ENCODE measurements at places on chromosomes 4 and X.

DNA sequence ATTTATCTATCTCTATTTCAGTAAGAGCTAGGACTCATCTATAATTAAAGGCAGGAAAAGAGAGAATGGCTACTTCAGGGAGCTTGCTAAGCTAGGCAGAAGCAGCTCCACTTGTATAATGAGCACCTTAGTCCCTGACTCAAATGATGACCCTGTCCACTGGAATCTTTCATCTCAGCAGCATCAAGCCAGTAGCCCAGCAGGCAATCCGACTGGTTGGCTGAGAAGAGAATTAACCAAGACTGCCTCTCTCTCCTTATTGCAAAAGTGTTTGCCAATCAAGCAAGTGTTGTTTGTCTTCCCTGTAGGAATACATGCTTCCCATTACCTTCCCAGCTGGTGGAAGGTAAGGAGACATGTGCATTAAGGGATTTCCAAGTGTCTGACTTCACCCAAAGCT, 3.9 kb upstream of the SPOCK3 start:
- DNase-seq = no peak

DNA sequence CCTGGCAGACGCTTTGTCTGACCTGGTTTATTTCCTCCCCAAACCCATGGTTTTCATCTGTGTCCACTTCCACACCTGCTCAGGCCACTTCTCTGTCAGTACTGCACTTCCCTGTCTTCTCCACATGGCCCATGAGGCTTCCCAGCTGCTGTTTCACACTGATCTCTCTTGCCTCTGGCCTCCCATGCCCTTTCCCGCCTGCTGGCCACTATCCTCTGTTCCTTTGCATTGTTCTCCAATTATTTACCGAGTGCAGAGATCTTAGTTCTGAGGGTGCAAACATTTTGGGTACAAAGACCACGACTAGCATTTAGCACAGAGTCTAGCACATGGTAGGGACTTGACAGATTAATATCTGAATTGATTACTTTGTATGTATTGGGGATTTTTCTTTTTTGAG, 174.8 kb upstream of the NPY2R start:
- no peak for DNase-seq

- DNase-seq = peak; percentile 65
These were observed 125.7 kb upstream of the NAP1L5 start for GRCh38 chr4:88823058-88823919.

- DNase-seq = no peak
These were observed 121.3 kb downstream of the HS6ST2 start for GRCh38 chrX:132837126-132837525.

- DNase-seq = no peak
These were observed 751 bp upstream of the RGS12 start for GRCh38 chr4:3291969-3292570.

DNA sequence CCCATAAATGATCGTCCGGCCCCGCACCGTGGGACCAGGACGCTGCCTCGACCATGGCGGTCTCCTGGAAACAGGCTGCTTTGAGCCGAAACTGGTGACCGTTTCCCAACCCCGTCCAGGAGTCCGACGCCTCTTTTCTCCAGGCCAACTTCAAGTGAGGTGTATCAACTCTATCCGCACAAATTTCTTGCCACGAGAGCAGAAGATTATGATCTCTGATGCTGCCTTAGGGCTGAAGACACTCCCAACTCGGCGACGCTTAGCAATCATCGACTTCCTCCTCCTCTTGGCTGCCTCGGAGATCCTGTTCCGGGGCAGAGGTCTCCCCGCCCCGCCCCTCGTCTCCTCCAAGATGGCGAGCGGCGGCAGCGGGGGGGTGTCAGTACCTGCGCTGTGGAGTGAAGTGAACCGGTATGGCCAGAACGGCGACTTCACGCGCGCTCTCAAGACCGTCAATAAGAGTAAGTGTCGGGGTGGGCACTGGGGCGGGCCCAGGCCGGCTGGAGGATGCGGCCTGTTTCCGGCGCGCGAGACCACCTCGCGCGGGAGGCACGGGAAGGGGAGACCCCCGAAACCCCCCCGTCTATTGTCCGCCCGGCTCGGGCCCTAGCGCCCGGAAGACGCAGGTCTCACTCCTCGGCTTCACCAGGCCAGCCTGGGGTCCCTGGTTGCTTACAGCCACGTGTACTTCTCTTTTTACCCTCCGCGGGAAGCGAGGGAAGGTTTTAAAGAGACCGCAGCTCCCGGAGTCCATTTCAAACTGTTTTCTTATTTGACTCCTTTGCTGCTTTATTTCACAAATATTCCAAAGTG, at the start of gene SRP72:
TSS of gene SRP72 (plus strand) at position 334 of the 813 bp plus-strand sequence. CDS start at position 353, 19 bp downstream.
- peak; percentile 92 for DNase-seq

DNA sequence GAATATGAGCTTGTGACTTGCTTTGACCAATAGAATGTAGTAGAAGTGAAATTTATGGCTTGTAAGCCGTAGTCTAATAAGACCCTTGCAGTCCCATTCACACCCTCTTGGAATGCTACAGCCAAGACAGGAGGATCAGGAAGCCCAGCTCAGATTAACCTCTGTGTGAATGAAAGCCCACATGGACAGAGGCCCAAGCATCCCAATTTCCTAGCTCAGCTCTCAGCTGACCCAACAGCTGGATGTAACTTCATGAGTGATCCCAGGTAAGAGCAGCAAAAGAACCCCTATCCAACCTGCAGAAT, 12.8 kb upstream of the PPM1K start:
- no peak for DNase-seq

- no peak for DNase-seq
These were observed 85.0 kb downstream of the HPGD start for GRCh38 chr4:174437324-174437723.

- no peak for DNase-seq
These were observed 9.6 kb upstream of the MAP7D3 start for GRCh38 chrX:136260776-136261175.

DNA sequence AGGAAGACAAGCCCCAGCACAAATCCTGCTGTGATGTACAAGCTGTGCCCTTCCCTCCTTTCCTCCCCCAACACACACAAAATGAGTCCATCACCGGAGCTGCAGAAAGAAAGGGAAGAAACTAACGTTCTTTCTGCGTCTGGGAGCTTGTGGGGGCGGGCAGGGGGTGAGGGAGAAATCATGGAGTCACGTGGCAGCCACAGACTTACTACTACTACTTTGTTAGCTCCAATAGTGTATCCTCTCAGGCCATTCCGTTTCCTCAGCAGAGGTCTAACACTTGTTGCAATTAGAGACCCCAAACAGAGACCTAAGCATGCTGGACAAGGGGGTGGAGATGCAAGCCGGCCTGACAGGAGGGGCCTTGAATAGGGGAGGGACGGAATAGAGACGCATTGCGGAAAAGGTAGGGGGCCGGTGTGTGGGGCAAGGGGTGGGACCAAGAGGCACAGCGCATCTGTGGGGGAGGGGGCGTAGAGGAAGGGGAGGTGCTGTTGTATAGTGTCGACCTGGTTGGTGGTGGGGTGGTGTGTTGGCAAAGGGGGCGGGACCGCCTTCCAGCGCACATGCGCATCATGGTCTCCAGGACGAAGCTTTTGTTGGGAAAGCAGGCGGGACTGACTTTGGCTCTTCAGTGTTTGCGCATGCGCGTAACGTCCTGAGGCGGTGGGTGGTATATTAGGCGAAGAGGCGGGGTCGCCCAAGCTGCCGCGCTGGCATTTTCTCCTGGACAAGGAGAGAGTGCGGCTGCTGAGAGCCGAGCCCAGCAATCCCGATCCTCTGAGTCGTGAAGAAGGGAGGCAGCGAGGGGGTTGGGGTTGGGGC, at the start of gene MAGED1:
TSS of gene MAGED1 (plus strand) at position 703 of the 825 bp plus-strand sequence. CDS start 682 bp downstream, outside the sequence.
- DNase-seq = peak; percentile 97

- no peak for DNase-seq
These were observed 195.9 kb downstream of the SCFD2 start for GRCh38 chr4:53169695-53170617.

- DNase-seq = no peak
These were observed 105.1 kb upstream of the CAMK2D start for GRCh38 chr4:113866611-113867010.

DNA sequence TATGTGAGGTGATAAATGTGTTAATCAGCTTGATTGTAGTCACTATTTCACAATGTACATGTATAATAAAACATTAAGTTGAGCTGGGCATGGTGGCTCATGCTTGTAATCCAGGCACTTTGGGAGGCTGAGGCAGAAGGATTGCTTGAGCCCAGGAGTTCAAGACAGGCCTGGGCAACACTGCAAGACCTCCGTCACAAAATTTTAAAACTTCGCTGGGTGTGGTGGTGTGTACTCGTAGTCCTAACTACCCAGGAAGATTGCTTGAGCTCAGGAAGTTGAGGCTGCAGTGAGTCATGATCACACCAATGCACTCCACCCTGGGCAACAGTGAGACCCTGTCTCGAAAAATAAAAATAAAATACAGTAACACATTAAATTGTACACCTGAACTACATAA, 20.1 kb downstream of the LYAR start:
- DNase-seq = no peak

DNA sequence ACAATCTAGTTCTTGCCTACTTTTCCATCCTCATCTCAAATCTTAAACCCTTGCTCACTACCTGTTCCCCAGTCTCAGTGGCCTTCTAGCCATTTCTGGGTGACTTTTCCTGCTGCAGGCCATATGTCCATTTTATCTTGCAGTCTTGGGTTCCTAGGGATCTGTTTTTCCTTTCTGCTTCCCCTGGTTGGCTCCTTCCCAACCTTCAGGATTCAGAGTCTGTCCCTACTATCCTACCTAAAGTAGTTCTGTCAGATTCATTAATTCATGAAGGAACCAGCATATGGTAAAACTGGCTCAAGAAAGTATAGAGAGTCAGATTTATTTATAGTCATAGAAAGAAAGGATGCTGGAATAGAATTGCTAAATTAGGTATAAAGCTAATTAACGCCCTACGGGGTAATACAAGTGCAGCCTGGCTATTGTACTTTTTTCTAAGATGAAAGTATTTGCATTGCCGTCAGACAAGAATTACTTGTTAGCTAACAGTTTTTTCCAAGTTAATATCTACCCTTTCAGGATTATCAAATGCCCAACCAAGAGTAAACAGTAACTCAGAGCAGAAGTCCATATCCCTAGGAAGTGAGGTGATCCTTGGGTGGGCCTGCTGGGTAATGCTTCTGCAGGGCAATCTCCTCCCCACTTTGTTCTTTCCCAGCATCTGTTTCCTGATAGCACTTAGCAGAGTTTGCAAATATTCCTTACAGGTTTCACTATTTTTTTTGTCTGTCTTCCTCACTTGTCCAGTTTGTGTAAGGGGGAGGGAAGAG, 63.6 kb downstream of the REPS2 start:
- no peak for DNase-seq

DNA sequence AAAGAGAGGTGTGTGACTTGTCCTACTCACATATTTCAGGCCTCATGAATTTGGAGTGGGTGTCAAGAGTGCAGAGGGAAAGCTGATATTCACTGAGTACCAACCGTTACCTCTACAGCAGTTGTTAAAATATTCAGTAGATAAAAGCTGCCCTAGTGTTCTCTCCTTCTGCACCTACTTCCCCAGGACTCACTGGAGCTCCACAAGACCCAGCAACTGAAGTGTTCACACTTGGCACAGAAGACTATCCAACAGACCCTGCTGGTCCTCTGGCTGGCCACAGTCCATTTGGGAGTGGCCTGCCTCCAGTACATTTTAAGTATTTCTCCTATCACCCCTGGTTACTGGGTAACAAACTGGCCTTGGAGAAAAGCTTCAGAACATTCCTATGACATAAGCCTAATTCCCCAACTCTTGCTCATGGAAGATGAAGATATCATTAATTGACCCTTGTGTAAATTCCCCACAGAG, 70.8 kb downstream of the PPARGC1A start:
- DNase-seq = no peak

- no peak for DNase-seq
These were observed 16.9 kb downstream of the RASSF6 start for GRCh38 chr4:73603271-73603710.

DNA sequence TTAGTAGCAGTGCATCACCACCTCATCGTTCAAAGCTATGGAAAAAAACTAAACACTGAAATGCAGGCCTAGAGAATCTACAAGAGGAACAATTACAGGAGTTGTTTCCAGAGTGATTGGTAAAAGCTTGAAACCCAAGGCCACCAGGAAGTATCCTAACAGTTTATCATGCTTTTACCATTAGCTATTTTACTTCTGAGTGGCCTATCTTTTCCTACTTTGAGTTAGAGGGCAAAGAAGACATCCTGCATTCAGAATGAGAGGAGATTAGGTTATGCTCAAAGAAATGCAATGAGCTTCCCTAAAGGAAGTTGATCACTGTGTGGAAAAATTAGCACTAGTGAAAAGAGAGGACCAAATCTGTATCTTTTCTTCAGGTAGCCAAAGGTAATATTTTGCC, 69.8 kb upstream of the PRSS48 start:
- no peak for DNase-seq

GRCh38 chr4:59971952-59972351, 1228.2 kb upstream of the ADGRL3 start:
- DNase-seq = no peak

- no peak for DNase-seq
These were observed 26.5 kb downstream of the ZNF81 start for GRCh38 chrX:47863187-47863586.

DNA sequence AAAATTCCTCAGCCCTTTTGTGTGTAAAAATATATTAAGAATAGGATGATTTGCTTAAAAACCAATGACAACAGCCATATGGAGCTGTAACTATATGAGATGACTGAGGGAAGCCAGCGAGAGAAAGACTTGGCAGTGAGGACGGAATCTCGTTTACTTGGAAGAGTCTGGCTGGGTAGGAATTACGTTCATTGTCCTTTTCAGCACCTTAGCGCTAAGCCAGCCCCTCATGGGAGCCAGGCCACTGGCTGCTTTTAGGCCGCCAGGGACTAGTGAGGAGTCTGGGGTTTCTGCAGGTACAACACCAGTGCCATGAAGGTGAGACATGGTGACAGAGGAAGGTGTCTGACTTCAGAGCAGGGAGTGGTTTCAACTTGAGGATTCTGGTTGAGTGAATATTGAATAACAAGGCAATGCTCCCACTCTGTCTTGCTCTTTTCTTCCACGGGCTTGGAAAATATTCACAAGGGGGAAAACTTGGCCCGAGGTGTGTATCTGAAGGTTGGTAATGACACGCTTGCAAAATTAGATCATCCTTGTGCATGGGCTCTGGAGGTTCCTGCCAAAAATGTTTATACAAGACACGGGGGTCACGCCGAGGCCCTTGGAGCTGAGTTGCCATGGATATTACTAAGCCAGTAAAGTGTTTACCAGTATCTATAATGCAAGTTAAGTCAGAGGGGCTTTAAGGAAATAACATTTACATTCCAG, 17.4 kb downstream of the KLF3 start:
- DNase-seq = no peak

DNA sequence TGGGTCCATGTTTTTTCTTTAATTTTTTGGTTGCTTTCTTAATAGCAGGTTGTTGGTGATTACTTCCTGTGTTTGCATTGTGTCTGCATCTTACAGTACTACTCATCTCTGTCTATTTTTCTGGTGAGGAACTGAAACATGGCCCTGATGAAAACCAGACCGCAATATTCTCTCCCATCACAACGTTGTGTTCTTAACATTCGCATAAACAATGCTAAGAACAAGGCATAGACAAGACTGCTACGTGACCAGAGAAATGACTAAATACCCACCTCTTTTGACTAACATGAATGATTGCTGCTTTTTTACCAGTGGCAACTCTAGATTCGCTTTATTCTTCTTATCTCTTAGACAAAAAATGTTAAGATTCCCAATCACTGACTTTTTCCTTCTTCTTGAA, 179.1 kb downstream of the GC start:
- DNase-seq = no peak
